ENCODE measurements at places on chromosomes 3 and 15.

DNA sequence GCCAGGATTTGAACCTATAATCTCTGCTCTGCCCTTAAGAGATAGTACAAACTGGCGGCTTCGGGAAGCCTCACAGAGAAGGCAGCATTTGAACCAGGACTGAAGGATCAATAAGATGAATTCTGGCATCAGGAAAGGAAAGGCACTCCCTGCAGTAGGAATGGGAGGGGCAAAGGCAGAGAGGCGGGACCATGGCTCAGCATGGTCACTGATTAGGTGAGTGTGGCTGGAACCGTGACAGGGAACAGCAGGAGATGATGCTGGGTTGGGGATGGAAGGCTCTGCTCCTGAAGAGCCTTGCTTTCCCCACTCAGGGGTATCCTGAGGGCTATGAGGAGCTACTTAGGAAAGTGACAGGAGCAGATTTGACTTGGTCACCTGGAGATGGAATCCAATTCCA lies 158.5 kb downstream of the FEZF2 start:
- no peak for DNase-seq

- no peak for DNase-seq
These were observed 17.2 kb downstream of the TMOD3 start for GRCh38 chr15:51846463-51847230.

GRCh38 chr3:20060974-20061685 lies 20.9 kb downstream of the KAT2B start:
- DNase-seq, result no peak

DNA sequence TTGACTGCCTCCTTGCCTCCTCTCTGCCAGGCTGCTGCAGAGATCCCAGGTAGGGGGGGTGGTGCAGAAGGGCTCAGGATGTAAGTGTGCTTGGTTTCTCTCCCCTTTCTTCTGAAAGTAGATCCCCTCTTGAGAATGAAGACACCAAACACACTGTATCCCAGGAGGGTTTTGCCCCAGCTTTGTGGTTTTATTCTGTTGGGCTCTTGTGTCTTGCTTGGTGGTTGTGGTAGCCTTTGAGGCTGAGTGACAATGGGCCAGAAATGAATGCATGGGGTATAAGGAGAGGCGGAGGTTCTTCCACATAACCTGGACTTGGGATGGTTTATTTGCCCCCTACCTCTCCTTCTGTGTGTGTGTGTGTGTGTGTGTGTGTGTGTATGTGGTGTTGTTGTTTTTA lies 5.7 kb downstream of the PDIA5 start:
- no peak for DNase-seq

DNA sequence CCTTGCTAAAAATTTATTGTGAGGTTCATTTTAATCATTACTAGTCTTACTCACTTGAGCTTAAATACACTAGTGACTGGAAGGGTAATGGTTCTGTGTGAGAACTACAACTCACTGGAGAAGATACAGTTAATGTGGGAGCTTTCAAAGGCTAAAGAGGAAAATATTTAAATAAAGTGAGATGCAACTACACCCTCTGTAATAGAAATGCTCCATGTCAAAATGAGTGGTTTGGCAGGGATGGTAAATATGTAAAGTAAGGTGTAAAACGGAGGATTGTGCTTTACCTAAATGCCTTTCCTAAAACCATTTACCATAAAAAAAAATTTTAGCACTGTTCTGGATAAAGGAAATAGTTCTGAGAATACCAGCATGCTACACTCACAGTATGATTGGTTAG lies 15.3 kb downstream of the LRRC57 start:
- DNase-seq, result no peak

GRCh38 chr15:67358391-67358790 lies 103.8 kb downstream of the IQCH start:
- DNase-seq, result no peak

DNA sequence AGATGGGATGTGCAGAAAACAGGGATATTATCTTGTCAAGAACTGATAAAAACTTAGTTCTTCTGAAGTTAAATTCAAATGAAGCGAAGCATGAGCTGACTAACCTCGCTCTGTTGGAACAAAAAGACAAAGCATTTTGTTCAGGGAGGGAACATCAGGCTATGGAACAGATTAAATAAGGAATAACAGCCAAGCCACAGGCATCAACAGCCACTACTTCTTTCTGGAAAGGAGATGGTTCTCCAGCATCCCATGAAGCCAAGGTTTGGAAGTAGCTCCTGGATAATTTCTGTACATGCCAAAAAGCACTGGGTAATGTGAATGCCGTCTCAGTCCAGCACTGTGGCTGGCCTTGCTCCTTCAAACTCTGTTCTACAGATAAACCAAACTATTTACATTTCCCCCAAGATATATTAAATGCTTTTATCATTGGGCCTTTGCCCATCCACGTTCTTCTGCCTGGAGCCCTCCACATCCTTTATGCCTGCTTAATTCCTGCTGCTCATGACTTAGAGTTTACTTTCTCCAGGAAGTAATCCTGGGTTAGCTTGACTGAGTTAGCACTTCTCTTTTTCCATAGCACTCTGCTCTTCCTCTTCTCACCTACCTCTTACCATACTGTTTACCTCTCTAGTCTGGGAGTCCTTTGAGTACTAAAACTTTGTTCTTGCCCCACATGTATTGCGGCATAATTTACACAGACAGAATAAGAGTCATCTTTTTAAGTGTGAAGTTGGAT lies 232.0 kb downstream of the CLSTN2 start:
- DNase-seq, result no peak

DNA sequence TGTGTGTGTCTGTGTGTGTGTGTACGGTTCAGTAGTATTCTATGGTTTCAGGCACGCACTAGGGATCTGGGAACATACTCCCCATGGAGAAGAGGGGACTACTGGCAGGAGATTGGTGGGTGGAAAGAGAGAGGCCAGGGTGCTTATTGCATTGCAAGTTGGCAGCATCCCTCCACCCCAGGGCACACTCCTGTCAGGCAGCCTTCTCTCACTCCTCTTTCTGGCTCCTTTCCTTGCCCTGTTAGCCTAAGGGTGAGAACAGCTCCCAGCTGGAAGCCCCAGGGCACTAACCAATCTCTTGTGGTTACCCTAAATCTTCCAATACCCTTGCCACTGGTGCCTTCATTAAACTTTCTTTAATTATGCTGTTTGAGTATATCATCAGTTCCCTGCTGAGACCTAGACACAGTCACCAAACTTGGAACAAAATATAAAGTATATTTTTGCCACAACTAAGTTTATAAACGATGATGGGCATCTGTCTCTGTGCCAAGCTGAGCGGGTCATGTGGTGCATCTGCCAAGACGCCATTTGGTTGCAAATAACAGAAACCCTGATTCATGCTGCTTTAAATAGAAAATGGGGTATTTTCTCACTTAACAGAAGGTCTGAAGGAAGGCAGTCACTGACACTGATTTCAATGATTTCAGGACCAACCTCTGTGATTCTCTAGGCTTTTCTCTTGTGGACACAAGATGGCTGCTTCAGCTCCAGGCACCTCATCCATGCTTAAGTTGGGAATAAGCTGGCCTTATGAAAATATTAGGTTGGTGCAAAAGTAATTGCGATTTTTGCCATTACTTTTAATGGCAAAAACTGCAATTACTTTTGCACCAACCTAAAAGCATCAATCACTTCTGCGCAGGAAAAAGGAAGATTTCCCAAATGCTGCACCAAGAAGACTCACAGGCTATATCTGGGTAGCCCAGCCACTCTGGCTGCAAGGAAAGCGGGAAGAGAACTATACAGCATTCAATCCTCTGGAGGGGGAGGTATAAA lies 476.9 kb upstream of the PROK2 start:
- no peak for DNase-seq

DNA sequence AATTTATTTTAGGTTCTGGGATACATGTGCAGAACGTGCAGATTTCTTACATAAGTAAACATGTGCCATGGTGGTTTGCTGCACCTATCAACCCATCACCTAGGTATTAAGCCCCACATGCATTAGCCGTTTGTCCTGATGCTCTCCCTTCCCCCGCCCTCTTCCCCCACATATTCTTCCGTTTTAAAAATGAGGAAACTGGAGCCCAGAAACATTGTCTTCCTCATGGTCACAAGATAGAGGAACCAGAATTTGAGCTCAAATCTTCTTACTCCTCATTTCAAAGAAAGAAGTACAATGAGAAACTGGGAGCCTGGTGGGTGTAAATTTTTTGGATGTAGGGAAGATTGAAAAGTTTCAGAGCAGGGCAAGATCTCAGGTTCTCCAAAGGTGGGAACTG lies 56.1 kb upstream of the USP3 start:
- DNase-seq, result no peak

GRCh38 chr3:42600958-42601675 lies 631 bp downstream of the NKTR start:
- DNase-seq, result peak; percentile 62

GRCh38 chr3:171778493-171778892 lies 31.8 kb downstream of the PLD1 start:
- no peak for DNase-seq

DNA sequence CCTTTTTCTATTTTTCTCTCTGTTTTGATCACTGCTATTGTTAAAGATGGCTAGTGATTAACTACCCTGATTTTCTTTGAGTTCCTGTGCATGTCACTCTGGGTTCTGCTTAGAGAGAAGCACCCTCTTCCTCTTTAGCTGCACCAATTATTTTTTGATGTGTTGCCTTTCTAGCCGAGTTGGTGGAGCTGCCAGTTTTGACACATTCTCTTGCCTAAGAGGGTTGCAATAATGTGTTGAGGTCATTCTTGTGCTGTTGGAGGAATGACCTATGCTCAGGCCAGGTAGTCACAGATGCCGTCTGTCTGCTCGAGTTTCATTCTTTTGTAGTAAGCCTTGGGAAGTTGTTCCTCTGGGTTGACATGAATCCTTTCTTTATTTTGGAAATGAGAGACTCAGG lies 84.6 kb upstream of the DPH6 start:
- no peak for DNase-seq

GRCh38 chr3:50632450-50632849 lies 15.5 kb downstream of the MAPKAPK3 start:
- DNase-seq, result no peak

GRCh38 chr15:63672369-63672768 lies 75.2 kb downstream of the FBXL22 start:
- DNase-seq, result peak; percentile 4
